ENCODE measurements at places on chromosomes 11 and 22. TPM values are rescaled to one million over a fixed set of nuclear protein-coding genes. Genes with fewer than 3 reads are reported as not detected.

DNA sequence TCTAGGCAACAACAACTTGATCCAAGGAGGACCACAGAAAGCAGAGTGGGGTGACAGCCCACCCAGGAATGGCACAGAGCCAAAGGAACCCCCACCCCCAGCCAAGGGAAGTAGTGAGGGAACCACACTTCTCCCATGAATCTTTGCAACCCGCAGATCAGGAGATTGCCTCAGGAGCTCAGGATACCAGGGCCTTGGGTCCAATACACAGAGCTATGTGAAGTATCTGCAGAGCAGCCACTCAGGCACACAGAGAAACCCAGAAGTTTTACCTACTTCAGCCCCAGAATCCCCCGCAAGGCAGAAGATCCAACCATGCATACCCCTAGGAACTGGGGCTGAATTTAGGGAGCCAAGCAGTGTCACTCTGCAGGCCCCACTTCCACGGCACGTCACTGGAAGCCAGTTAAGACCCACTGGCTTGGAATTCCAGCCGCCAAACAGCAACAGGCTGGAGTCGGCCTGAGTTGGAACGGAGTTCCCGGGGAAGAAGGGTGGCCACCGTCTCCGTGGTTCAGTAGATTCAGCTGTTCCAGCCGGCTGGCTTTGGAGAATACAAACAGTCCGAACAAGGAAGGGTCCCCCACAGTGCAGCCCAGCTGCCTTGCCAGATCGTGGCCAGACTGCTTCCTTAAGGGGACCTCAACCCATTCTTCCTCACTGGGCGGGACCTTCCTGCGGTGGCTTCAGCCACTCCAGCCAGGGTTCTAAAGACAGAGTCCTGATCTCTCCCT lies 174.1 kb downstream of the TTC28 start:
- DNase-seq: no peak

- no peak for DNase-seq
Measured at GRCh38 chr11:72321381-72321996, 77.5 kb upstream of the PHOX2A start.

The BACE1-AS gene
- 0.98 TPM for total RNA-seq

The ANO1 gene
- not detected for total RNA-seq

GRCh38 chr11:35324981-35325380 lies 94.4 kb downstream of the SLC1A2 start:
- no peak for DNase-seq

Measured in G401 (cell line).